ENCODE measurements at places on chromosomes 3 and 15.

- DNase-seq = no peak
Observed at GRCh38 chr3:69791919-69792399, 52.7 kb downstream of the MITF start.

GRCh38 chr3:122563717-122564025 is 429 bp downstream of the PARP9 start:
- DNase-seq = no peak

GRCh38 chr15:61794276-61794675 is 266.0 kb downstream of the VPS13C start:
- no peak for DNase-seq

GRCh38 chr3:185763347-185764005 is 61.4 kb downstream of the IGF2BP2 start:
- DNase-seq = no peak

DNA sequence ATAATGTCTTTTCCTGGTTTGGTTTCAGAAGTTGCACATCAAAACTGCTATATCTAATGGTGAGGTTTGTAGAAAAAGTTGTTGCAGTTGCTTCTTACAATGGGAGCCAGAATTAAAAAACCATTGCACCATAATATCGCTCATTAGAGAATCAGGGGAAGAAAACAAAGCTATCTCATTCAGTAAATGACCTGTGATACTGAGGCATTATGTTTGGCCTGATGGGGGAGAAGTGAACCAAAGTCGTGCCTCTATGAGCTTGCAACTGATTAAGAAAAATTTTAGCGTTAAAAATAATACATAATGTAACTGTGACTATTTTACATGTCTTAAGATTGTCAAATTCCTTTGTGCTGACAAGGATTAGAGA is 60.2 kb upstream of the ARHGEF26 start:
- no peak for DNase-seq

DNA sequence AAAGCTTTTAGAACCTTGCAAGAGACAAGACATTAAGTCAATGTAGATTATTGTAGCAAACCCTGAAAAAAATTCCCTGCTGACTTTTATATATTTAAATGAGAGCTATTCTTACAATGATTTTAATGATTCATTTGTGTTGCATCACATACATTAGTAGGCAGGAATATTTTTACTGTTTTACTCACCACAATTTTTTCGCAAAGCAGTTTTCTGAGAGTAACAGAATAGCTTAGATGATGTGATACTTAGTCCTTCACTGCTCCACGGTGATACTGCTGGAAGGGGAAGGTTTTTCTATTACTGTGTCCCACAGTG is 43.9 kb upstream of the CLRN1 start:
- no peak for DNase-seq

Measured in anterior cingulate cortex (tissue), 58 donors.